ENCODE measurements at places on chromosomes 13 and 19. TPM values are rescaled to one million over a fixed set of nuclear protein-coding genes. Genes with fewer than 3 reads are reported as not detected.

RYR1 gene
- total RNA-seq: 5.0 TPM

ICAM5 gene
- 0.61 TPM for total RNA-seq

ZNF98 gene
- total RNA-seq: not detected

CPAMD8 gene
- total RNA-seq: 0.02 TPM

LYL1 gene
- total RNA-seq: 0.72 TPM

IGFL3 gene
- not detected for total RNA-seq

CACNA1A gene
- total RNA-seq: 0.03 TPM

TYROBP gene
- total RNA-seq: not detected

NLRP11 gene
- not detected for total RNA-seq

MTUS2 gene
- not detected for total RNA-seq

RFPL4AL1 gene
- not detected for total RNA-seq

GMIP gene
- 5.3 TPM for total RNA-seq

WTIP gene
- total RNA-seq: 31.0 TPM

PGLYRP2 gene
- not detected for total RNA-seq

MZT1 gene
- 11.5 TPM for total RNA-seq

ZNF229 gene
- total RNA-seq: 2.5 TPM

FUT1 gene
- total RNA-seq: 0.07 TPM

ZNF490 gene
- total RNA-seq: 0.78 TPM

ATP8B3 gene
- total RNA-seq: 2.9 TPM

ZNF99 gene
- not detected for total RNA-seq

BIVM gene
- total RNA-seq: 4.2 TPM

GPR12 gene
- not detected for total RNA-seq

PPP1R37 gene
- 22.9 TPM for total RNA-seq

KLK2 gene
- not detected for total RNA-seq

RXFP2 gene
- not detected for total RNA-seq

PDE4C gene
- not detected for total RNA-seq

NOTCH3 gene
- 5.9 TPM for total RNA-seq

NLRP9 gene
- total RNA-seq: not detected

CERS4 gene
- total RNA-seq: 4.0 TPM

ANKLE1 gene
- total RNA-seq: 0.66 TPM

NCR1 gene
- not detected for total RNA-seq

RNF17 gene
- not detected for total RNA-seq

OR7A5 gene
- not detected for total RNA-seq

ZNF577 gene
- 0.15 TPM for total RNA-seq

CYP2F1 gene
- total RNA-seq: not detected

LILRA1 gene
- total RNA-seq: not detected

ZNF547 gene
- total RNA-seq: 1.1 TPM

ZGLP1 gene
- 1.7 TPM for total RNA-seq

OR7D2 gene
- total RNA-seq: not detected

PRSS57 gene
- 0.13 TPM for total RNA-seq

LPAR2 gene
- total RNA-seq: 4.1 TPM

LRG1 gene
- total RNA-seq: 0.09 TPM

PSG2 gene
- not detected for total RNA-seq

DPY19L3 gene
- total RNA-seq: 11.6 TPM

ZNF723 gene
- not detected for total RNA-seq

ALOX5AP gene
- 2.8 TPM for total RNA-seq

CACNG8 gene
- total RNA-seq: 1.2 TPM

FREM2 gene
- not detected for total RNA-seq

SYT5 gene
- total RNA-seq: 4.1 TPM

SERP2 gene
- total RNA-seq: not detected

LILRA6 gene
- not detected for total RNA-seq

Measured in A549 treated with CpdA at 1 μM for 4 hours (cell line).